ENCODE measurements at places on chromosomes 13 and 19. TPM values are rescaled to one million over a fixed set of nuclear protein-coding genes. Genes with fewer than 3 reads are reported as not detected.

Gene KIR2DL3
- total RNA-seq: not detected

DNA sequence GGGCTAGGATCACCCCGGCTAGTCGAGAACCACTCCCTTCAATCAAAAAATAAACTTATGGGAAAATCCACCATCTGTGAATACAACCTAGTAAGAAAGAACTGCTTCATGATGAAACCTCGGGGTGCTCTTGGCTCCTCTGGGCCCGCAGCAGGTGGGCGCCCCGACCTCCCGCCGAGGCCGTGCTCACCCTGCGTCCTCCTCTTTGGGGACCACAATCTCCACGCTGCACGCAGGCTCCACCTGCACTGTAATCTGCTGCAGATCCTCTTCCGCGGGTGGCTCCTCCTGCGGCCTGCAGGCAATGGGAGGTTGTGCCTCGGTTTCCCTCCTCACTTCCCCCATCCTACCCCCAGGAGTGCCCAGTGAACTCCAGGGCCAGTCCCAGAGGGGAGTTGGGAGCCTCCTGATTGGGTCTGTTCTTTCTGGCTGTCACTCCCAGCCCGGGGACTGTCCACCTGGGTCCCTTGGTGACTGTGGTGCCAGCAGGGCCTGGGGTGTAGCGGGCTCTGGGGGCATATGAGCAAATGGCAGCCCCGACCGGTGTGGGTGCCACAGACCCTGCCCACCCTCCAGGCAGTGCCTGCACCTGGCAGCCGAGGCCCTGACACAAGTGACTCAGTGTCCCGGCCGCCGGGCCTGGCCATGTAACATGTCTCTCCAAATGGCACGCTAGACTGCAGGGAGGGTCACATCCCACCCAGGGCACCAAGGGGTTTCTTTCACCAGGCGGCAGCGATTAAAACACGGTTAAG lies 15.1 kb upstream of the CACTIN start:
- no peak overlapping the region for H3K27ac ChIP-seq
- H3K4me3 ChIP-seq: no peak overlapping the region
- peaks cover 19% of the 10 kb centered on the region for H3K36me3 ChIP-seq
- no peak for DNase-seq
- no peaks in the 10 kb centered on the region for H3K4me1 ChIP-seq

- no peak overlapping the region for H3K27ac ChIP-seq
- no peak overlapping the region for H3K4me3 ChIP-seq
- H3K36me3 ChIP-seq: peaks cover 12% of the 10 kb centered on the region
- DNase-seq: no peak
- H3K27me3 ChIP-seq: no peaks in the 10 kb centered on the region
Observed at GRCh38 chr19:50796128-50796633, 6.0 kb downstream of the ACP4 start.

DNA sequence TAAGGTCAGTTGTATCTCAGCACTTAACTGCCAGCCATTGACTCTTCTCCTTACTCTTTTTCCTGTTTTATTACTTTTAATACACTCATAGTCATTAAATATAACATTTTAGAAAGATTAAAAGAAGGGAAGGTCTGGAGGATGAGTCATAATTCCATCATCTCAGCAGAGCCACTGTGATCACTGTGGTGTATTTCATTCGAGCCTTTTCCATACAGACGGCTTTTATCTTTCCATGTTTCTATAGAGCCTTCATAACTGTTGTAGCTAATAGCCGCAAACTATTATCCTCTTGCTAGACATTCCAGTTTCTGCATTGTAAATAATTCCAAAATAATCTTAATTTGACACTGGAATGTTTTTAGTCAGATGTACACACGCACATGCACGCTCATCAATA lies 4.7 kb upstream of the FLT1 start:
- no peak overlapping the region for H3K4me3 ChIP-seq
- H3K4me1 ChIP-seq: peaks cover 7% of the 10 kb centered on the region
- H3K27ac ChIP-seq: no peak overlapping the region
- H3K27me3 ChIP-seq: peaks cover 11% of the 10 kb centered on the region
- no peak for DNase-seq
- H3K36me3 ChIP-seq: no peaks in the 10 kb centered on the region

Gene NDFIP2
- total RNA-seq: 30.6 TPM

Gene FPR2
- not detected for total RNA-seq

DNA sequence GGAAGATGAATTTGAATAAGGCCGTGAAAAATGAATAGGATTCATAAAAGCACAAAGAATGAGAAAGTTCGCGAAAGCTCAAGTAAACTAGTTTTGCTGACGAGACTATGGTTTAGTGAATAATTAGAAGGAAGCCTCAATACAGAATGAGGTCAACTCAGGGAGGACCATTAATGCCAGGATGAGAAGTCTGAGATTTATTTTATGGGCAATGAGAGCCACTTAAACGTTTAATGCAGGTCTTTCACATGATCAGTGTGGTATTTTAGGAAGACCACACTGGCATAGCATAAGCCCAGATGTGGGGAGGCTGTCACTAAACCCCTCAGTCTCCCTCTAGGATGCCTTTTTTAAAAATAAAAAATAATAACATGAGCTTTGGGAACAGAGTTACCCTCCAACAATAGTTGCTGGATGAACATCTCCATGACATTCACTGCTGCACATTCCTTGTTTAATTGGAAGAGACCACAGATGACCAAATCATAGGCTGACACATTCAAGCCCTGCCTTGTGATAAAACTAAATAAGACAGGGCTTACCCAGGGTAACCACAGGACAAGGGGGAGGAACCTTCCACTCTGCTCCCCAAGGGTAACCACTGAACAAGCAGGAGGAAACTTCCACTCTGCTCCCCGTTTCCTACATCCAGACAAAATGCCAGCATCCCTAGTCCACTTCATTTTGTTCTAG lies 43.6 kb upstream of the LSM14A start:
- H3K27ac ChIP-seq: no peak overlapping the region
- no peak for DNase-seq
- H3K4me3 ChIP-seq: no peak overlapping the region

DNA sequence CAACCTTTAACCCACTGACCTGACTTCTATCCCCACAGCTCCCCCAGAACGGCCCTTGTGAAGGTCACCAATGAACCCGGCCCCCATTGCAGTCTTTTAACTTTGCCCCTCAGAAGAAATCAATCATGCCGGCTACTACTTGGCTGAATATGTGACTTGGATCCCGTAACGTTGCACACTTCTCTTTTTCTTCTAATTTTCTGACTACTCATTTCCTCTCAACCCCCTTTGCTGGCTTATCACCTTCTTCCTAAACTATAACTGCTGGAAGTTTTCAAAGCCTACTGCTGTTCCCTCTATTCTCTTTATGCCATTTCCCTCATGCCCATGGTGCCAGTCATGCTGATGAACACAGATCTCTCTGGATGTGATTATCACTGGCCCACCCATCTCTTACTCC lies 367.6 kb downstream of the DNAJC15 start:
- H3K4me1 ChIP-seq: peaks cover under 1% of the 10 kb centered on the region
- no peak for DNase-seq
- no peak overlapping the region for H3K27ac ChIP-seq
- no peaks in the 10 kb centered on the region for H3K27me3 ChIP-seq

GRCh38 chr13:99565478-99566124 lies 64.3 kb downstream of the TM9SF2 start:
- no peak overlapping the region for H3K27ac ChIP-seq
- no peaks in the 10 kb centered on the region for H3K27me3 ChIP-seq
- peaks cover 40% of the 10 kb centered on the region for H3K36me3 ChIP-seq
- no peak overlapping the region for H3K4me3 ChIP-seq

- no peak for DNase-seq
- H3K4me1 ChIP-seq: peaks cover 24% of the 10 kb centered on the region
- peak overlapping the region; percentile 85 for H3K27ac ChIP-seq
- peak overlapping the region; percentile 16 for H3K4me3 ChIP-seq
- peaks cover 48% of the 10 kb centered on the region for H3K36me3 ChIP-seq
- no peaks in the 10 kb centered on the region for H3K27me3 ChIP-seq
Observed at GRCh38 chr19:52648336-52649016, 10.3 kb upstream of the ZNF83 start.

Gene GIPR
- total RNA-seq: 1.3 TPM

- H3K36me3 ChIP-seq: peaks cover 17% of the 10 kb centered on the region
- no peaks in the 10 kb centered on the region for H3K27me3 ChIP-seq
- no peak overlapping the region for H3K4me3 ChIP-seq
- peaks cover 10% of the 10 kb centered on the region for H3K4me1 ChIP-seq
Observed at GRCh38 chr13:41930154-41930553, 30.8 kb downstream of the VWA8 start.

Gene ACP5
- 1.3 TPM for total RNA-seq

Gene TMEM38A
- 6.3 TPM for total RNA-seq

GRCh38 chr13:45752510-45752909 lies 50.4 kb downstream of the CBY2 start:
- H3K4me1 ChIP-seq: no peaks in the 10 kb centered on the region
- no peak overlapping the region for H3K4me3 ChIP-seq

- no peak for DNase-seq
- no peaks in the 10 kb centered on the region for H3K36me3 ChIP-seq
- H3K27ac ChIP-seq: no peak overlapping the region
- H3K27me3 ChIP-seq: peaks cover 58% of the 10 kb centered on the region
- peaks cover 3% of the 10 kb centered on the region for H3K4me1 ChIP-seq
Observed at GRCh38 chr19:39251081-39251480, 2.4 kb upstream of the IFNL4 start.

Gene PNMA8B
- 2.5 TPM for total RNA-seq

Data from osteocyte (in vitro differentiated cells).